Muscle of leg (tissue), 16 donors: ENCODE measurements at places on chromosomes 11 and 22. TPM values are rescaled to one million over a fixed set of nuclear protein-coding genes. Genes with fewer than 3 reads are reported as not detected.

GRCh38 chr22:49528420-49528720 lies 299.3 kb downstream of the BRD1 start:
- H3K4me1 ChIP-seq, result peaks cover 43% of the 10 kb centered on the region
- peaks cover 3% of the 10 kb centered on the region for H3K27me3 ChIP-seq
- no peak overlapping the region for H3K27ac ChIP-seq
- no peak overlapping the region for H3K4me3 ChIP-seq
- H3K36me3 ChIP-seq, result no peaks in the 10 kb centered on the region
- DNase-seq, result no peak

GRCh38 chr22:48884786-48885185 lies 942.9 kb downstream of the BRD1 start:
- DNase-seq, result no peak
- no peak overlapping the region for H3K4me3 ChIP-seq
- H3K27me3 ChIP-seq, result peaks cover 3% of the 10 kb centered on the region
- H3K27ac ChIP-seq, result no peak overlapping the region
- H3K36me3 ChIP-seq, result no peaks in the 10 kb centered on the region
- no peaks in the 10 kb centered on the region for H3K4me1 ChIP-seq

GRCh38 chr11:36240173-36240572 lies 49.1 kb downstream of the COMMD9 start:
- no peaks in the 10 kb centered on the region for H3K27me3 ChIP-seq
- no peak for DNase-seq
- no peak overlapping the region for H3K4me3 ChIP-seq
- H3K36me3 ChIP-seq, result no peaks in the 10 kb centered on the region
- H3K27ac ChIP-seq, result no peak overlapping the region

- no peak for DNase-seq
- H3K27ac ChIP-seq, result no peak overlapping the region
- no peak overlapping the region for H3K4me3 ChIP-seq
Observed at GRCh38 chr22:26545385-26545784, 33.1 kb upstream of the TFIP11 start.

DNA sequence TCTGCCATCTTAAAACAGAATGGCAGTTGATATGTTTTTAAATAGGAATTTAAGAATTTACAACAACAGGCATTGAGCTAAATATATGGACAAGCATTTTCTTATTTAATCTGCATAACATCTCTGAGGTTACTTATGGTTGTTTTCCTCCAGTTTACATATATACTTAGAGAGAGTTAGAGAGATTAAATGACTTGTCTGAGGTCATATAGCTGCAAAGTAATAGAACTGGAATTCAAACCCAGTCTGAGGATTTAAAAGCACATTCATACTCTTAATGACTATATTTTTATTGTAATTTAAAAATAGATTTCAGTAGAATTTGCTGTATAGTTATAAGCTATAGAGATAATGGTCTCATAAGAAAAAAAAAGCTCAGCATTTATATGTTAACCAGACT lies 81.4 kb upstream of the GRIK4 start:
- no peak overlapping the region for H3K4me3 ChIP-seq
- no peak for DNase-seq
- H3K27ac ChIP-seq, result no peak overlapping the region
- H3K36me3 ChIP-seq, result peaks cover 8% of the 10 kb centered on the region
- no peaks in the 10 kb centered on the region for H3K4me1 ChIP-seq
- H3K27me3 ChIP-seq, result no peaks in the 10 kb centered on the region

GRCh38 chr11:75050516-75050915 lies 46.2 kb downstream of the OR2AT4 start:
- DNase-seq, result no peak
- no peaks in the 10 kb centered on the region for H3K36me3 ChIP-seq
- no peak overlapping the region for H3K27ac ChIP-seq
- H3K4me3 ChIP-seq, result no peak overlapping the region

GRCh38 chr11:125499563-125499962 lies 3.5 kb upstream of the FEZ1 start:
- H3K4me3 ChIP-seq, result no peak overlapping the region
- H3K27ac ChIP-seq, result no peak overlapping the region
- H3K36me3 ChIP-seq, result no peaks in the 10 kb centered on the region
- H3K27me3 ChIP-seq, result peaks cover 15% of the 10 kb centered on the region
- H3K4me1 ChIP-seq, result peaks cover 17% of the 10 kb centered on the region
- DNase-seq, result no peak

- no peak overlapping the region for H3K4me3 ChIP-seq
- H3K27ac ChIP-seq, result no peak overlapping the region
- peaks cover 49% of the 10 kb centered on the region for H3K4me1 ChIP-seq
- H3K36me3 ChIP-seq, result no peaks in the 10 kb centered on the region
- no peaks in the 10 kb centered on the region for H3K27me3 ChIP-seq
Observed at GRCh38 chr11:66324664-66325063, 7.8 kb upstream of the CD248 start.

- peaks cover 16% of the 10 kb centered on the region for H3K27me3 ChIP-seq
- no peak for DNase-seq
- H3K4me3 ChIP-seq, result no peak overlapping the region
- H3K27ac ChIP-seq, result no peak overlapping the region
- H3K4me1 ChIP-seq, result no peaks in the 10 kb centered on the region
- H3K36me3 ChIP-seq, result no peaks in the 10 kb centered on the region
Observed at GRCh38 chr11:123213307-123213771, 18.3 kb upstream of the CLMP start.

DNA sequence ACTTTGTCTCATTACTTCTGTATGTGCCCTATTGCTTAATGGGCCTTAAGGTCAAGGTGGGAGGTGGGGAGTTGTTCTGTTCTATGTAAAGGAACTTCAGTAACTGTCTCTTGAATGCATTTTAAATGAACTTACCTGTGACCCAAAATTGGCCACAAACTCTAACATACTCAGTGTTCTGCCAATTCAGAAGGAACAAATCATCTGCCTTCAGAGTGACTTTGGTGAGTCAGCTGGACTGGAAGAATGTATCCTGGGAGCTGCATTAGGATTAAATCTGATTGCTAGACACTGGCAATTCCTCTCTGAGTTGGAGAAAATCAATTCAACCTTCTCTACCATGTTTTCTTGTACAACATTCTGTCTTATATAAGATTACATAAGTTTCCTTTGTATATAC lies 1104.8 kb downstream of the DLG2 start:
- no peaks in the 10 kb centered on the region for H3K27me3 ChIP-seq
- no peak overlapping the region for H3K27ac ChIP-seq
- no peak overlapping the region for H3K4me3 ChIP-seq
- no peaks in the 10 kb centered on the region for H3K4me1 ChIP-seq
- no peak for DNase-seq
- no peaks in the 10 kb centered on the region for H3K36me3 ChIP-seq

DNA sequence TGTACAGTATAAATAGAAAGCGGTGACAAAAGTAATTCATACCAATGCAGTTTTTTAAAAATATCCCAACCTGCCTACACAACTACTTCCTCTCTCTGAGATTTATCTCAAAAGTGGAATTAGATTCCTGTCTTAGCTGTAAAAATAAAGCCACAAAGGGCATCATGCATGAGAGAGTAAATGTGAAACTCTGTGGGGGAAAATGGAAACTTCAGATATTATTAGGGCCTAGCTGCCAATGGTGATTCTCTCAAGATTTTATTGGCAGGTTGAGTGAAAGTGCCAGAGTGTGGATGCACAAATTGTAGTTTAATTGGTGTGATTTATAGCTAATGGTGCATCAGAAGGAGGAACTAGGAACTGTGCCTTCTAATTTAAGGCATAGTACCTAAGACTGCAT lies 356.9 kb upstream of the CCDC90B start:
- H3K36me3 ChIP-seq, result no peaks in the 10 kb centered on the region
- no peaks in the 10 kb centered on the region for H3K27me3 ChIP-seq
- H3K4me3 ChIP-seq, result no peak overlapping the region
- peak; percentile 20 for DNase-seq
- no peak overlapping the region for H3K27ac ChIP-seq

DNA sequence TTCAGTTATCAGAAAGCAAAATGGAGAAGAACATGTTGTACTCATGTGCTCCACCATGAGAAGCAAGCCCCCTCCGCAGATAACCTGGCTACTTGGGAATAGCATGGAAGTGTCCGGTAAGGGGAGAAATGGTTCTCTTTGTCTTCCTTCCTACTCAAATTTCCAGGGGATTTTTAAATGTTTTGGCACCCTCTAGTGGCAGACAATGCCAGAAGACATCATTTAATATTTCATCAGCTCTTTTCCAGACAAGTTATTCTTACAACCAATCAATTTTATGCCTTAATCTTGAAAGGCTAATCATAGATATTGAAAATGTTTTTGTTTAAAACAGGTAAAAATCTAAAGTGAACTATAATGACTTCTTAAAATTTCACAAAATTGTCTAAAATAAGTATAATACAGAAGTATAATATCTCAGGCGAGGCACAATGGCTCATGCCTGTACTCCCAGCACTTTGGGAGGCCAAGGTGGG lies 15.7 kb downstream of the CRTAM start:
- no peaks in the 10 kb centered on the region for H3K36me3 ChIP-seq
- peaks cover 4% of the 10 kb centered on the region for H3K4me1 ChIP-seq
- H3K27ac ChIP-seq, result no peak overlapping the region
- DNase-seq, result peak; percentile 92

GRCh38 chr22:38871360-38872171 lies 450 bp downstream of the CBX6 start:
- DNase-seq, result no peak
- peaks cover 27% of the 10 kb centered on the region for H3K36me3 ChIP-seq
- H3K27me3 ChIP-seq, result peaks cover 9% of the 10 kb centered on the region
- peak overlapping the region; percentile 68 for H3K4me3 ChIP-seq
- peaks cover 32% of the 10 kb centered on the region for H3K4me1 ChIP-seq
- H3K27ac ChIP-seq, result peak overlapping the region; percentile 76

GRCh38 chr22:40476341-40476740 lies 105.9 kb downstream of the SGSM3 start:
- H3K27me3 ChIP-seq, result no peaks in the 10 kb centered on the region
- H3K36me3 ChIP-seq, result no peaks in the 10 kb centered on the region
- no peak overlapping the region for H3K27ac ChIP-seq
- H3K4me3 ChIP-seq, result no peak overlapping the region
- DNase-seq, result no peak

Gene RRAS2
- total RNA-seq, result 34.4 TPM

Gene AGBL2
- total RNA-seq, result 0.44 TPM

Gene SPDYC
- total RNA-seq, result not detected

Gene MMP1
- 0.04 TPM for total RNA-seq

Gene IL18
- 0.31 TPM for total RNA-seq
